ENCODE measurements at places on chromosomes 4 and X. TPM values are rescaled to one million over a fixed set of nuclear protein-coding genes. Genes with fewer than 3 reads are reported as not detected.

CDKL5 gene
- total RNA-seq, result 1.6 TPM

FRG2 gene
- not detected for total RNA-seq

ZBTB33 gene
- total RNA-seq, result 8.9 TPM

NLGN4X gene
- not detected for total RNA-seq

FAM133A gene
- total RNA-seq, result not detected

DCUN1D4 gene
- total RNA-seq, result 21.3 TPM

LAMTOR3 gene
- total RNA-seq, result 30.0 TPM

RS1 gene
- total RNA-seq, result not detected

ASB9 gene
- total RNA-seq, result 0.29 TPM

GRSF1 gene
- 68.9 TPM for total RNA-seq

TMEM150C gene
- total RNA-seq, result not detected

IL13RA1 gene
- total RNA-seq, result 35.8 TPM

HGFAC gene
- total RNA-seq, result not detected

TCEANC gene
- total RNA-seq, result 1.7 TPM

AFM gene
- not detected for total RNA-seq

LSM6 gene
- total RNA-seq, result 10.7 TPM

SMIM10L2A gene
- total RNA-seq, result not detected

LEF1 gene
- 1.9 TPM for total RNA-seq

CYTL1 gene
- not detected for total RNA-seq

SOX3 gene
- not detected for total RNA-seq

HOPX gene
- total RNA-seq, result 5.5 TPM

DCLK2 gene
- 3.5 TPM for total RNA-seq

CWH43 gene
- total RNA-seq, result not detected

SYN1 gene
- total RNA-seq, result 0.18 TPM

ADH1A gene
- not detected for total RNA-seq

ANOS1 gene
- 1.4 TPM for total RNA-seq

QRFPR gene
- total RNA-seq, result not detected

PIN4 gene
- 9.7 TPM for total RNA-seq

CXorf65 gene
- total RNA-seq, result not detected

ADRA2C gene
- 71.2 TPM for total RNA-seq

PFKFB1 gene
- not detected for total RNA-seq

SOWAHB gene
- total RNA-seq, result not detected

HPGD gene
- total RNA-seq, result not detected

SLC6A14 gene
- not detected for total RNA-seq

PNMA6F gene
- total RNA-seq, result not detected
